ENCODE measurements at places on chromosomes 12 and 14.

GRCh38 chr12:96225044-96225855, 31.1 kb downstream of the ELK3 start:
- no peak for DNase-seq

DNA sequence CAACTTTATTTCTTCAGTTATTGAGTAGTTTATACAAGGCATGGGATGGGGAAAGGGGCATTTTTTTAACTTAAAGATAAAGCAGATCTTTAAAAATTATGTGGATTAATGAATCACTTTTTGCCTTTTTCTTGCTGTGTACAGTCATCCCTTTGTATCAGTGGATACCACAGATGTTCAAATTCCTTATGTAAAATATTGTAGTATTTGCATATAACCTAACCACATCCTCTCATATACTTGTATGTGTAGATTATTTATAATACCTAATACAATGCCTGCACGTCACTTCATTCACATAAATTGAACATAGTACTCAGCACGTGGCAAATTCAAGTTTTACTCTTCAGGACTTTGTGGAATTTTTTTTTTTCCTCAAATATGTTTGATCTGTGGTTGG, 66.5 kb upstream of the MON2 start:
- no peak for DNase-seq

DNA sequence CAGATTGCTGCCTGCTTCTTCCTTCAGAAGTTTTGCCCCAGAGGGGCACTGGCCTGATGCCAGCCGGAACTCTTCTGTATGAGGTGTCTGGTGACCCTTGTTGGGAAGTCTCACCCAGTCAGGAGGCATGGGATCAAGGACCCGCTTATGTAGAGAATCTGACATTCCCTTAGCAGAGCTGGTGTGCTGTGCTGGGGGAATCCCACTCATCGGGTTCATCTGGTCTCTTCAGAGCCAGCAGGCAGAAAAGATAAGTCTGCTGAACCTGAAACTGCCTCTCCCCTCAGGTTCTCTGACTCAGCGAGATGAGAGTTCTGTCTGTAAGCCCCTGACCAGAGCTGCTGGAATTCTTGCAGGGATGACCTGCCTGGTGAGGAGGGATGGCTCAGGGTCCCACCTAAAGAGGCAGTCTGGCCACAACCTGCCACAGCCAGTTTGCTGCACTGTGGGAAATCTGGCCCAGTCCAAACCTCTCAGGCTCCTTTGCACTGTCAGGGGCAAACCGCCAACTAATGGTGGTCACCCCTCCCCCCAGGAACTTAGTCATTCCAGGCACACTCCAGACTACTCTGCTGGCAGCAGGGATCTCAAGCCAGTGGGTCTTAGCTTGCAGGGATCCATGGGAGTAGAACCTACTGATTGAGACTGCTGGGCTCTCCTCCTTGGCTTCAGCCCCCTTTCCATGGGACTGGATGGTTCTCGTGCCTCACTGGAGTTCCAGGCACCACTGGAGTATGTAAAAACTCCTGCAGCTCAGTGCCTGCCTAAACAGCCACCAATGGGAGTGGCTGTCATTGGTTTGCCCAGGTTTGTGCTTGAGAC, 4.1 kb downstream of the CLEC2D start:
- peak; percentile 39 for DNase-seq

GRCh38 chr12:49109641-49110463, 795 bp downstream of the LMBR1L start:
- no peak for DNase-seq

- no peak for DNase-seq
Measured at GRCh38 chr14:57189070-57189469, 79.6 kb downstream of the EXOC5 start.

Measured in activated gamma-delta T cell treated with anti-CD3 and anti-CD28 coated beads, Interleukin-2, amount 50 U/mL, for 16 hours (primary cell).